ENCODE measurements at places on chromosomes 1 and 21.

GRCh38 chr1:109977657-109978378, 6.7 kb upstream of the AHCYL1 start:
- no peak for DNase-seq

GRCh38 chr1:53614231-53615021, 124.5 kb downstream of the GLIS1 start:
- DNase-seq: no peak

DNA sequence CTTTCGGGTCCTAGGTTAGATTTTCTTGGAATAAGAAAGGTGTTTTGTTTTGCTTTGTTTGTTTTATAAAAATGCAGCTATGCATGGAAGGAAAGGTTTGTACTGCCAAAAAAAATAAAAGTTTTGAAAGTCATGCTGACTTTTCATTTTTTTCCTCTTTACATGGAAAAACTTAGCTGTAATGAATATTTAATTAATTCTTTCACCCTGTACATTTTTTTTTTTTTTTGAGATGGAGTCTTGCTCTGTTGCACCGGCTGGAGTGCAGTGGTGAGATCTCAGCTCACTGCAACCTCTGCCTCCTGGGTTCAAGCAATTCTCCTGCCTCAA, 48.7 kb downstream of the NENF start:
- DNase-seq: no peak

- DNase-seq: no peak
Measured at GRCh38 chr1:228050571-228051231, 31.8 kb upstream of the ARF1 start.

- DNase-seq: no peak
Measured at GRCh38 chr21:22855581-22855980, 1857.4 kb downstream of the NCAM2 start.

- DNase-seq: no peak
Measured at GRCh38 chr1:208120431-208120790, 123.8 kb downstream of the PLXNA2 start.

DNA sequence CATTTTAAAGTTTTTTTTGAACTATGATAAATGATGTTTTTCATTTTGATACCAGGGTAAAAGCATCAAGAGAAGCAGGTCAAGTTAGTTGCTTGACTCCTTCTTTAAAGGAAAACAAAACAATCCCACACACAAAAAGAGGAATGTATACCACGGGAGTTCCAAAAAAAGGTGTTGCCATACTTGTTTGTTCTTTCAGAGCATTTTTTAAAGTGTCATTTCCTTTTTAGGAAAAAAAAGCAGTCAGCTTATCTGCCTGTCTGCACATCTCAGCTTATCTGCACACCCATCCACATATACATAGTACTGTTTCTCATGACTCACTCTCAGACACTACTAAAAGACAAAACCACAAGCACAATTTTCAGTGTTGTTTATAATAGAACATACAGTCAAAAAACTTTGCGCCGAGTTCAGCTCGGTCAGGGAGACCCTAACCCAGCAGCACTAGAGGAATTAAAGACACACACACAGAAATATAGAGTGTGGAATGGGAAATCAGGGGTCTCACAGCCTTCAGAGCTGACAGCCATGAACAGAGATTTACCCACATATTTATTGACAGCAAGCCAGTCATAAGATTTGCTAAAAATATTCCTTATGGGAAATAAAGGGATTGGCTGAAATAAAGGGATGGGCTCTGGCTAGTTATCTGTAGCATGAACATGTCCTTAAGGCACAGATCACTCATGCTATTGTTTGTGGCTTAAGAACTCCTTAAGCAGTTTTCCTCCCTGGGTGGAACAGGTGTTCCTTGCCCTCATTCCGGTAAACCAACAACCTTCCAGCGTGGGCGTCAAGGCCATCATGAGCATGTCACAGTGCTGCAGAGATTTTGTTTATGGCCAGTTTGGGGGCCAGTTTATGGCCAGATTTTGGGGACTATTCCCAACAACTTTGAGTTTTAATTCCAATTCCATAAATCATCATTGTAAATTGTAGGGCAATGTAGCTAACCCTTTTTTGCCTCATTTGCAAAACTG, 11.4 kb upstream of the MNDA start:
- DNase-seq: no peak

GRCh38 chr1:226362891-226363447, 44.9 kb downstream of the PARP1 start:
- DNase-seq: no peak

- no peak for DNase-seq
Measured at GRCh38 chr1:207214453-207214852, 107.0 kb upstream of the CD55 start.

- DNase-seq: no peak
Measured at GRCh38 chr1:87191646-87192045, 137.0 kb upstream of the LMO4 start.

GRCh38 chr1:220878191-220879075, 810 bp upstream of the HLX start:
- no peak for DNase-seq

GRCh38 chr1:206657751-206658150, 22.4 kb downstream of the DYRK3 start:
- DNase-seq: no peak

GRCh38 chr1:238999944-239000343, 386.4 kb upstream of the CHRM3 start:
- no peak for DNase-seq

DNA sequence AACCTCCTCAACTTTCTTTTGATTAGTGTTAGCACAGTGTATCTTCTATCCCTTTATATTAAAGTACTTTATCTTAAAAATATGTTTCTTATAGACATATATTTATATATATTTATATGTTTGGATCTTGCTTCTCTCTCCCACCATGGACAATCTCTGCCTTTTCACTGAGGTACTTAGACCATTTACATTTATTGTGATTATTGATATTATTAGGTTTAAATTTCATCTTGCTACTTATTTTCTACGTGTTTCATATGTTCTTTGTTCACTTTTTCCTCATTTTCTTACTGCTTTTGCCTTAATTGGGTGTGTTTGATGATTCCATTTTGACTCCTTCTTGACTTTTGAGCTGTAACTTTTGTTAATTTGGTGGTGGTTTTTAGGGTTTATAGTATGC, 70.7 kb downstream of the POFUT2 start:
- no peak for DNase-seq

- DNase-seq: no peak
Measured at GRCh38 chr1:19860418-19860817, 21.8 kb upstream of the OTUD3 start.

DNA sequence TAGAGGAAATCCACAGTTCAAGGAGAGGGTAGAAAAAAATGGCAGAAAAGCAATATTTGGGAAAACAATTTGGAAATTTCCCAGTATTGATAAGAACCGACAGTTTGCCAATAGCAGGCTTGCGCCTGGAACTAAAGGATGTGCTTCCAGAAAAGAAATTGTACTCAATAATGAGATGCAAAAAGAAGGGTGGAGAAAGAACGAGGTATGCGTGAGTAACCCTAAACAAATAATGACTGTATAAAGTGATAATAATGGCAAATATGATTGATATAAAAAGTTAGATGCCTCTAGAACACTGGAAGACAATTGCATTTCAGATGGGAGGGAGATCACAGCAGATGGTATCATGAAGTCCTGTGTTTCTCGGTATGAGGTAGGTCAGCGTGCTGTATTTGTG, 458.9 kb downstream of the DSCAM start:
- DNase-seq: no peak

DNA sequence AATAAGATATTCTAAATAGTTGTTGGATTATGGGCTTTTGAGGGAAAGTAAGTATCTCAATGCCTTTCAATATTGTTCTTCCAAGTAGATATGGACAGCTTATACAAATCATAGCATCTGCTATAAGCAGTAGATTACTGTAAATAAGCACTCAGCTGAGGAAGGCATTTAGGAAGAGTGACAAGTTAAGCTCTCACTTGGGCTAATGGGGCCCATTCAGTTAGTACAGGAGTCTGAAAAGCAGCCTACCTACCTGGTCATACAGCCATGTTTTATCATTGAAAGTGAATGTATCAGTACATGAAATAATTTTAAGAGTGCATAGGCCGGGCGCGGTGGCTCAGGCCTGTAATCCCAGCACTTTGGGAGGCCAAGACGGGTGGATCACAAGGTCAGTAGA, 73.1 kb downstream of the APP start:
- DNase-seq: no peak

GRCh38 chr1:40635763-40636500, 29.6 kb downstream of the RIMS3 start:
- no peak for DNase-seq

- no peak for DNase-seq
Measured at GRCh38 chr1:167618789-167619188, 11.2 kb upstream of the RCSD1 start.

GRCh38 chr1:24502065-24502708, 449 bp upstream of the RCAN3 start:
- no peak for DNase-seq

- no peak for DNase-seq
Measured at GRCh38 chr1:1309251-1310108, 1.1 kb downstream of the PUSL1 start.

DNA sequence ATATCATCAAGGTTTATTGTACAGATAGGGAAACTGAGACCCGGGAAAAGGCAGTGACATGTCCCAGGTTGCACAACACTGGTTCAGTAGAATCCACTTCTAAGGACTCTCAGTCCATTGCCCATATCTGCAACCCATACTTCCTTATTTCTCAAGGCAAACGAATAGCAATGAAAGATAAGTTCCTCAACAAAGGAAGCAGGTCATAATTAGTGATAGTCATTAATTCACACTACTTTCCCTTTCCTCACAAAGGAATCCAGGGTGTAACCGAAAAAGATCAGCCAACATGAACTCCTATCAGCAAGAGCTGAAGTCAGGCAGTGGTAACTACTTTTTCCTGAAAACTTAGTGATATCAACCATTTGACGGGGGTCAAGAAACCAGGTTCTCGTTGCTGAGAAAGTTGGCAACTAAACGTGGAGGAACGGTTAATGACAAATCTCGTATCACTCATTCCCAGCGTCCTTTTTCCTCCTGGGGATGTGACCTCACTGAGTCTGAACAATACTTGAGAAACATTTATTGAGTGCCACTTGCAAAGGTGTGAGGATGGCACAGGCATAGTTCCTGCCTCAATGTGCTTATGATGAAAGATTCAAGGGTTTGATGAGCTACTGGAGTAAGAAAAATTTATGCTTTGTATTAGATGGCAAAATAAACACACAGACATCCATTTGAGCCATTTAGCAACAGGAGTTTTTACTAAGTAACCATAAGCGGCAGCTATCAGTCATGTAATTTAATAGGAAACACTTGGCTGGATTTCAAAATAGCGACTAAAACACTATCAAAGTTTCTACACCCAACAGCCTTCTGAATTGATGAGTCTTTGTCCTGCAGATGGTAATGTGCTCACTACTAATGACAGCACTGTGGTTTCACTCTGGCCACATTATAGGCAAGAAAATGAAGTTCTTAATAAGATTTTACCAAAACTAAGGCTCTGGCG, 82.3 kb downstream of the PLPP3 start:
- no peak for DNase-seq

GRCh38 chr1:23084880-23085279, 65.6 kb downstream of the KDM1A start:
- no peak for DNase-seq

DNA sequence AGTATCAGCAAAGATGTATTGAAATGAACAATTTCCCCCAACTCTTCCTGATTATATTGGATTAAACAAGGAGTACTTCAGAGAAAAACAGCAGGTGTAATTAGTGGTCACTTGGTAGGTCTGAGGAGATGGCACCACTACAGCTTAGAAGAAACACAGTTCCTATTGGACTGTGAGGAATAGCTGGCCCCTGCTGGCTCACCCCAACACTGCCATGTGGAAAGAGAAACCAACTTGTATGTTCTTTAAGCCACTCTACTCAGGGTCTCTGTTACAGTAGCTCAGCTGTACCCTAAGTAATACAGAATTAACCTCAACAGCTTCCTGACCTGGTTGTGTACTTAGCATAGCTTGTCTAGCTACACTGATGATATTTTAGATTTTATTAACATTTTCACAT, 26.5 kb upstream of the MTR start:
- DNase-seq: no peak

DNA sequence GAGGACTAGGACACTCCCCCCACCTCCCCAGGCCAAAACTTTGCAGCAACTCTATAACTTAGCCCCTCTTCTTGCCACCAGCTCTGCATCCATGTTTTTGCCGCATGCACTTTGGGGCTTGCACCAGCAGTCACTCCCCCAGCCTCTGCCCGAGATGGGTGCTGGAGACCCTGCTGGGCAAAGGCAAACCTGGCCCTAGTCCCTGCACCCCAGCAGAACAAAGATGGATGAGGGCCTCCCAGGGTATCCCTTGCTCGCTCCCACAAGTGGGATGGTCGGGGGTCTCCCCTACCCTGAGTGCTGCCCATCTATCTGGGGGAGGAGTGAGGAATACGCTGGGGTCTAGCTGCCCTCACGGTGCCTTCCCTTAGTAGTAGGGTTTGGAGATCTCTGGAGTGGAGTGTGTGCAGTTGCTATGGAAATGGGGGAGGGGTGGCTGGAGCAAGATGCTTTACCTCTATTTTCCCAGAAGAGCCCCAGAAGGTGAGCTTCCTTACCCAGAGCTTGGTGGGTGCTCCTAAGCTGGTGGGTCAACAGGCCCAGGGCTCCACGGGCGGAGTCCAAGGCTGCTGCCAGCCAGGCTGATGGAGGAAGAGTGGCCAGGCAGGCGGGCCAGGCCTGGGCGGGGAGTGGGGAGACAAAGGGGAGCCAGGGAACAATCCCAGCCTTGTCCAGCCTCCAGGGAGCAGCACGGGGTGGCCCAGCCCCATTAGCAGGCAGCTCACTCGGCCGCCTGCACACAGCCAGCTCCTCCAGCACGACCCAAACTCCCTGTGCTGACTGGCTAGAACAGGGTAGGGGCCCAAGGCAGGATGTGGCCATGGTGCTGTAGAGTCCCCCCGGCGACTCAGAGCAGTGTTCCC, at the start of gene PAQR6:
Gene PAQR6 (minus strand): TSS at position 597 of the 863 bp plus-strand sequence. CDS start 1,325 bp downstream, outside the sequence.
- DNase-seq: no peak

GRCh38 chr1:167136191-167136614, 42.3 kb downstream of the STYXL2 start:
- DNase-seq: peak; percentile 63

GRCh38 chr1:30313176-30313575, 410.2 kb downstream of the MATN1 start:
- no peak for DNase-seq

GRCh38 chr1:44684525-44684924, 10.0 kb downstream of the ARMH1 start:
- DNase-seq: no peak

DNA sequence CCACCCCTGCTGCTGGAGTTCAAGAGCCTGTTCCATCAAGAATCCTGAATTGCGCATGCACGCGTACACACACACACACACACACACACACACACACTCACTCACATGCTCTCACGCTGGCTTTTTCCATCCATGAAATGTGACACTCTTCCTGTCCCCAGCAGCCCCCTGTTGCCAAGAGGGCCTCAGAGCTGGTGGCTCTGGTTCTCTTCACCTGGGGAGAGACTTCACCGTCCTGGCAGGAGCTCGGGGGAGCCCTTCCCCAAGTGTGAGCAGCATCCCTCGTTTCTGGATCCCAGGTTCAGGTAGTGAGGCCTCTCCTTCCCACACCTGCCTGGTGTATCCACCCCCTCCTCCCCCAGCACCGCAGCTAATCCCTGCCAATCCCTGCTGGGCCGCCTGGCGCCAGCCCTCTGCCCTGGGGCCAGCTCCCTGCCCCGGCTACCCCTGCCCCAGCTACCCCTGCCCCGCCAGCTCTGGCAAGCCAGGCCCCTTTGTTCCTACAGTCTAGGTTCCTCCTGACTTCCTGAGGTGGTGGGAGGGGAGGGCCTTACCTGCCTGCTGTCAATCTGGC, 9.9 kb downstream of the PLOD1 start:
- no peak for DNase-seq

- no peak for DNase-seq
Measured at GRCh38 chr1:207019661-207020060, 12.9 kb downstream of the C1orf116 start.
